ENCODE measurements at places on chromosomes 1 and 21.

DNA sequence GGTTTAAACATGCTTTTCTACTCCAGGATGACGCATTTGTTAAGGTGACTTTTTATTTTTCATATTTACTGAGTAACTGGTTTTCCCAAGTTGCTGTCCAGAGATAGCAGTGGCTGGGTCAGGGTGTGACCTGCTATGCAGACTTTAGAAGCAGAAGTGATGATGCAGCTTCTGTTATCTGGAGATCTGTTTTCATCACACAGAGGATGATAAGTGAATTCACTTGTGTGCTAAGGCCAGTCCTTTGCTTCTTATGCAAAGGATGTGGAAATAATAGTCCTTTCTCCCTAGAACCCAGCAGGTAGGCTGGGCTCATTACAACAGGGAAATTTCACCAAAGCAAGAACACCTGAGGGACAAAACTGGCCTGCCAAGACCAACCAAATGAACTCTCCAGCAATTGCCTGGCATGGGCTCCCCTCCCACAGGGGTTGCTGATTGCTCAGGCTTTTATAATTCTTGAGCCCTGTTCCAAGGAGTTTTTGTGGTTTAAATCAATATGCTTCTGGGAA lies 97.8 kb upstream of the LPGAT1 start:
- no peak for DNase-seq

DNA sequence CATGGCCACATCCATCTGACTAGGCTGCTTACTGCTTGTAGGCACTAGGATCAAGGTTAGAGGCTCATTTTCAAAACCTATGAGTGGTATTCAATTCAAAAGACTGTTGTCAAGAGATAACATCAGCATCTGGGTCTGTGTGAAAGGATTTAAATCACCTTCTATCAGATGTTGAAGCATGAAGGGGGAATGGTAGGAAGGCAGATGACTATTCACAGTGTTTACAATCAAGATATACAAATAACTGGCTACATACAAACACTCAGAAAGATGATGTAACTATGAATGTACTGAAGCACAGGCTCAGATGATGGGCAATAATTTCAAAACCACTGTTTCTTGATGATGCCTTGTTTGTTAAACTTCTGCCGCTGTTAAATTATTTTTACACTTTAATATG lies 249.2 kb downstream of the SLC45A1 start:
- no peak for DNase-seq

GRCh38 chr1:225750875-225751824 lies 26.5 kb upstream of the SRP9 start:
- no peak for DNase-seq

GRCh38 chr1:242431786-242432185 lies 92.7 kb downstream of the PLD5 start:
- no peak for DNase-seq
